GF-D8 (cell line): ENCODE measurements at places on chromosomes 11 and 22.

GRCh38 chr22:42468841-42469240 is 36.6 kb upstream of the NFAM1 start:
- no peak for DNase-seq

GRCh38 chr22:46869831-46870441 is 107.5 kb downstream of the TBC1D22A start:
- no peak for DNase-seq

DNA sequence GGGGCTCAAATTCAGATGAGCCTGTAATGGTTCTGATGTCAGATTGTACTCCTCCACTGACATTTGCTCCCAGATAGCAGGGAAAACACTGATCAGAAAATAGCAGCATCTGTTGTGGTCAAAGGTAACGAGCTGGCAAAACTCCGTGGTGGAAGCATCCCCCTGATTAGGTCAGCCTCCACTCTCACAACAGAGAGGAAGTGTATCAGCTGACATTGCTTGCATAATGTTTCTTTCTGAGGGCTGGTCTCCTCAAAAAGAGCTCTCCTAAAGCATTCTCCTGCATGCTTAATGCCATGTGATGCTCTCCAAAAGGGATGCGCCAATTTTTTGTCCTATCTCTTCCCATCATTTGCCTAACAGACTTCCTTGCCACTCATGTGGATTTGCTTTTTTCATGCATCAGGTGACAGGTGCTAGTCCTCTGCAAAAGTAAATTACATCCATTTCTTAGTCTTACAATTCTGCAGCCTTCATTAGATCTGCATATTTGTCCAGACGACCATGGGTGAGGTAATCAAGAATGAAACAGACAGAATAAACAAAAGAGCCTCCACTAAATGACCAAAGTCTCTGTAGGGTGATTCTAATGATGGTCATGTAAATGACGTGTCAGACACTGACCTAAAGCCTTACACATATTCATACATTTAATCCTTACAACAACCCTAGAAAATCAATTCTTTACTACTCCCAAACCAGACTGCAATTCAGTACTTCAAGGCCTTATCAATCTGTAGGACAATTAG is 6.4 kb upstream of the TENM4 start:
- DNase-seq: no peak

GRCh38 chr22:50583294-50583861 is 729 bp upstream of the CHKB start:
- DNase-seq: no peak

DNA sequence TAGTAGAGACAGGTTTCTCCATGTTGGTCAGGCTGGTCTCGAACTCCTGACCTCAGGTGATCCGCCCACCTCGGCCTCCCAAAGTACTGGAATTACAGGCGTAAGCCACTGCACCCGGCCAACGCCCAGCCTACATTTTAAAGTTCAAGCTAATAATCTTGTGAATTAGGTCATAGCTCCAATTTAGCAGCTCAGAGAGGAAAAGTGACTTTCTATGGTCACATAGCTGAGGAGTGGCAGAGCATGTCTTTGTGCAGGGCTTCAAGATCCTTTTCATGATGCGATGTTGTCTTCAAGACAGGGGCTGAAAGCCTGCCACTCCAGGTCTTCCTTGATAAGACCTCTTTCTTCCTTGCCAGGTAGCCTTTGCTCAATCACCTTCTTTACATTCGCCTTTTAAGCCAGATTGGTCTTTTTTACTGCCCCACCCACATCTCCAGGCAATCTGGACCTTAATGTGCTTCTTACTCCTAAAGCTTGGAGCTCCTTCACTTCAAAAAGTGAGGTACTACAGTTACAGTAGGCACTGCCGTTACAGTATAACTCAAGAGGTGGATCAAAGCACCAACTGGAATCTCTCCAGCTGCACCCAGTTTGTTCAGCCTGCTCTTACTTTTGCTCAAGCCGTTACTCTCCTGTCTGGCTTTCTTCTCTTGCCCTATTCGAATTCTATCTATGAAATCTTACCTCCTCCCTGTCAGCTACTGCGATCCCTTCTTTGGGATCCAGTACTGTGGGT is 18.2 kb downstream of the YWHAH start:
- DNase-seq: no peak

DNA sequence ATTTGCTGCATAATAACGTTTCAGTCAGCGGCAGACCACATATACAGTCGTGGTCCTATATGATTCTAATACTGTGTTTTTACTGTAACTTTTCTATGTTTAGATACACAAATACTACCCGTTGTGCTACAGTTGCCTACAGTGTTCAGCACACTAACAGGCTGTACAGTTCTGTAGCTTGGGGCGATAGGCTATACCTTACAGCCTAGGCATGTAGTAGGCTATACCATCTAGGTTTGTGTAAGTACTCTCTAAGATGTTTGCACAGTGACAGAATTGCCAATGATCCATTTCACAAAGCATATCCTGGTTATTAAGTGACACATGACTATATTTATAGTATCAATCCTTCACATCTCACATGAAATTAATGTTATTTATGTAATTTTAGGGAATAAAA is 78.2 kb downstream of the YAP1 start:
- no peak for DNase-seq

DNA sequence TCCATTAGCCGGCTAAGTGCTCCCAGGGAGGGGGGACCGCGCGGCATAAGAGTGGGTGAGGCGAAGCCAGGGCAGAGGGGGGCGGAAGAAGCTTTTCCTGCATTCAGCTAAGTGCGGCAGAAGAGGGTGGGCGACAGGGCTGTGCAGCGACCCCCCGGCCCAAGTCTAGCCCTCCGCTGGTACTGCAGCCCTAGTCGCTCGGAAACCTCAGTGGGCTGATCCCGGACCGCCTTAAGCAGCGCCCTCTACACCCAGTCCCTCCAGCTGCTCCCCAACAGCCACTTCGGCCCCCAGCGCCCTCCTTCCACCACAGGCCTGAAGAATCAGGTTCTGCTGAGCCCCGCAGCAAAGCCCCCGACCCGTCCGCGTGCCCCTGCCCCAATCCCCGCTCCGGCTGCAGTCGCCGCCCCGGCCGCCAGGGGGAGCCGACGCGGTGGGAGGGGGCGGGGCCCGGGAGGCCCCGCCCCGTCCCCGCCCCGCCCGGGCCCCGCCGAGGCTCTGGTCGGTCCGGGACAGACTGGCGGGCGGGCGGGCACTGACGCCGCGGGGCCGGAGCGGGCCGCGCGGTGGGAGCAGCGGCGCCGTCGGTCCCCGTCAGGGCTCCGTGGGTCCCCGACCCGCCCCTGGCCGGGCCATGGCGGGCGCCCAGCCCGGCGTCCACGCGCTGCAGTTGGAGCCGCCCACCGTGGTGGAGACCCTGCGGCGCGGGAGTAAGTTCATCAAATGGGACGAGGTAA is at the start of gene PLCB3:
PLCB3 (plus strand) TSS at position 515 of the 737 bp plus-strand sequence; CDS start at position 635, 120 bp downstream.
- DNase-seq: no peak

DNA sequence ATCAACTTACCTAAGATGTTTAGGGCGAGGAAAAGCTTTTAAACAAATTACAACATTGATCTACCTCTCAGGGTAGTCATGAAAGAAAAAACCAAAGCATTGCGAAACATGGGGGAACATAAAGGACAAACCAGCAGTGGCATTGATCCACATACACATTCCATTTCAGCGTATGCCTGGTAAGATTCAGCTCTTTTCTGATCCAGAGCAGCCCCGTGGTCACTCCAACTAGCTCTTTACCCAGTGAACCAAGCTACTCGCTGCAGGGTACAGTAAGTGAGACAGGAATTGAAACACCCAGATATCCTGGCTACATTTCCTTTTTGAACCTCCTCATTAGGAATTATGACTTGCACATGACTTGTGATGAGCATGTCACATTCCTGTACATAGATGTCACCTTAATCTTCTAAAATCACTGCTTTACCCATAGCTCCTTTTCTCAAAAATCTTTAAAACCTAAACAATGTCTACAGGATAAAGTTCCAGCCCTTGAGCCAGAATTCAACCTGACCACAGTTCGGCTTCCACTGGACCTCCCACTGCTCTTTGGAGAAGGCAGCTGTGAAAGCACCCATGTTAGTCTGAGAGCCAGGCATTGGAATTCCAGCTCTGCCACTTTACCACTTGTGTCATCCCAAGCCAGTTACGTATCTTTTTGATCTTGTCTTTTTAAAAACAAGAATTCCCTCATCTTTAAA is 42.9 kb upstream of the AKIP1 start:
- no peak for DNase-seq

- DNase-seq: no peak
Measured at GRCh38 chr11:12888525-12889158, 120.5 kb upstream of the RASSF10 start.

GRCh38 chr11:79663017-79663416 is 222.2 kb upstream of the TENM4 start:
- DNase-seq: no peak

- no peak for DNase-seq
Measured at GRCh38 chr11:33266393-33267215, 9.4 kb downstream of the HIPK3 start.

DNA sequence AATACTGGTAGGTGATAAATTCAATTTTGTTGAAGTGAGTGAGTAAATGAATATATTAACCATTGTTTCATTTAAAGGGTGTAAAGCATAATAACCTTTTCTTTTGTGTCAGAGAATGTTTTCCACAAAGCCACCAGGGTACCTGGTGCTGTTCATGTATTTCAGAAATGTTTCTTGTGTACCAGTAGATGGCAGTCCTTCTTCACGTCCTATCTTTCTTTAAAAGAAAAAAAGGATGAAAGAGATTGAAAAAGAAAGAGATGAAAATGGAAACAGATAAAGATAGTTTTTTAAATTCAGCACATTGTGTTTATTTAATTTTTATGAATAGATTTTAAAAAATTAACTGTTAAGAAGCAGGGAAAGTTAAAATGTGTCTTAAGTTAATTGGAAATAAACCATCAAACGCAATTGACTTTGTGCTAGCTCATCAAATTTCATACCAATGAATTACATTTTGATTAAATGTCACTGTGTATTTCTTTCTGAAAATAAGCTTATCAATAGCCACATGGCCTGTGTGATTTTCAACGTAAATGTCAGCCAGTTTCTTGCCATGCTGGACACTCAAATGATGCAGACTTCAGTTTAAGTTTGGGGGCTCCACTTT is 65.5 kb upstream of the CHORDC1 start:
- DNase-seq: no peak

DNA sequence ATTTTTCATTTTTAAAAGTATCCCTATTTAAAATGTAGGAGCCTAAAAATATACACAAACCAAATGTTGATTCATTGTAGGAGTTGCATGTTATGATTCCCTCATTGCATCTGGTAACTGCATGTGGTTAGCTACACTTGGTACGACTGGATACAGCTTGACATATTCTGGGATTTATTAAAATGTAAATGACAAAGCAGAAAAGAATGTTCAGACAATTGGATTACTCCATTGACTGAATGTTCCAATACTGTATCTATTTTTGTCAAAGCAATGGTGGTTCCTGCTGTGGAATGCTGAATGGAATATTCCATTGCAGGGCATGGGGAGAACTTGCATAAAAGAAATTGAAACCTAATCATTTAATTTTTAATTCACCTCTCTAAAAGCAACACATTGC is 30.8 kb downstream of the BLID start:
- DNase-seq: no peak

DNA sequence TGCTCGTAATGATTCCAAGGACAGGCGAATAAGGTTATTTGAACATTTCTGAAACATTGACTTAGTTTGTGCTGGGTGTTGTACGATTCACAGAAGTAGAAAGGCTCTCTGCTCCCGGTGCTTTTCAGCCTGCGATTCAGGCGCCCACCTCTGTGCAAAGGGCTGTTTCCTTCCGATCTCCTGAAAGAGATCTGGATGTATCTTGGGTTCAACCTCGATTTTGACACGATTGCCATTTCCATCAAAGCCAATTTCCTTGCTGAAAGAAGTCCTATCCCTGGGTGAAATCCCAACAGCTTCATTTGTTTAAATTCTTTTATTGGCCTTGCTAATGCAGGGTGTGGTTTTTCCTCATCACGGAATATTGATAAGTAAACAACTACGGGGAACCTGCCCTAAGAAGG is 1.1 kb upstream of the ZC3H12C start:
- no peak for DNase-seq

DNA sequence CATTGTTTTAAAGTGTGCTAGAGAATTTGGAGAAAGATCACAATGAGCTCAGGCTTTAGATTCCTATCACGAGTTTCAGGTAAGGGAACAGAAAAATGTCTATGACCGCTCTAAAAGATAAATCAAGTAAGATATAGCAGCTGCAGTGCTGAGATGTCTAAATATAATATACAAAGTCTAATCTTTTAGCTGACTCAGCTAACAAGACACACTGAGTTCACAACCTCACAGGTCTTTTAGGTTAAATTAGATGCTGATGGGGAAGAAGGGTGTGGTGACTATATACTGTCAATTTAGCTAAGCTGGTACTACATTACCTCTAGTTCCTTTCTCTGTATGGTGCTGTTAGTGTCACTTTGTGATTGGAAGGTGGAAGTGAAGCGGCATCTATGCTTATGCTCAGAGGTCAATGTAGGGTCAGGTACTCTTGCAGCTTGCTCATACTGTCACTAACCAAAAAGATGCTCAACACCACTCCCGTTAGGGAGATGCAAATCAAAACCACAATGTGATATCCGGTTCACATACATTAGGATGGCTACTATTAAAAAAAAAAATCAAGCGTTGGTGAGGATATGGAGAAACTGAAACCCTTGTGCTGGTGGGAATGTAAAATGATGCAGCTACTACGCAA is 283.5 kb downstream of the SWAP70 start:
- no peak for DNase-seq

GRCh38 chr11:76736773-76737495 is 46.2 kb upstream of the TSKU start:
- peak; percentile 1 for DNase-seq

DNA sequence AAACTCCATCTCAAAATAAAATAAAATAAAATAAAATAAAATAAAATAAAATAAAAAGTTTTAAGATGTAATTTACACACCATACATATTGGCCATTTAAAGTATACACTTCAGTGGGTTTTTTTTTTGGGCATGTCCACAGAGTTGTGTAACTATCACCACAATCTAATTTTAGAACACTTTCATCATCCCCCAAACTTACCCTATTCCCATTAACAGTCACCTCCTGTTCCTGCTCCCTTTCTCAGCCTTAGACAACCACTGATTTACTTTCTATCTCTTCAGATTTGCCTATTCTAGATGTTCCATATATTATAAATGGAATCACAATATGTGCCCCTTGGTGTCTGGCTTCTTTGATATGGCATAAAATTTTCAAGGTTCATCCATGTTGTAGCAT is 4.6 kb upstream of the ACER3 start:
- no peak for DNase-seq

- DNase-seq: no peak
Measured at GRCh38 chr22:37454857-37455686, 27.8 kb upstream of the ELFN2 start.
